Upper lobe of right lung (tissue), 1 donor: ENCODE measurements at places on chromosomes 1 and 21. TPM values are rescaled to one million over a fixed set of nuclear protein-coding genes. Genes with fewer than 3 reads are reported as not detected.

AGMAT gene
- not detected for total RNA-seq

CCDC17 gene
- 5.0 TPM for total RNA-seq

SAMD13 gene
- total RNA-seq, result 1.6 TPM

INAVA gene
- total RNA-seq, result 9.0 TPM

- DNase-seq, result no peak
Measured at GRCh38 chr1:70331962-70332361, 22.6 kb downstream of the ANKRD13C start.

DNA sequence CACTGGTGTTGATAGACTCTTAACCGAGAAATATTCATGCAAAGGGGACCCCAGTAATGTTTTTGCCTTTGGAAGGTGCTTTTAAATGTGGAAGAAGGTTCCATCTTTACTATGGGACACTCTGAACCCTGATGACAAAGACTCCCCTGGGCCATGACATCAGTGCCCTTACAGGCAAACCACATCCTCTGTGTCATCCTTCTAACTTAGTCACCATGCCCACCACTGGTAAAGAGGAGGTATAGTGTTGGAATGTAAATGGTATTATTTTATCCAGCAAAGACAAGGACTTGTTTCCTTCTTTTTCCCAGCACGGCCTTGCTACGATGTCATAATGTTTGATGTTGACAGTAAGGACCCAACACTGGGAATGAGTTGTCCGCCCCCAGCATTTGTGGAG, 12.6 kb downstream of the METTL13 start:
- no peak for DNase-seq

- DNase-seq, result no peak
Measured at GRCh38 chr1:196651637-196652215, at the start of gene CFH. Gene CFH, plus strand, starts transcription at chr1:196652043. Its CDS starts 75 bp downstream, at chr1:196652118.

GRCh38 chr1:80047791-80048190, 1041.3 kb upstream of the ADGRL4 start:
- no peak for DNase-seq

GRCh38 chr1:236090741-236091147, 25.9 kb upstream of the NID1 start:
- no peak for DNase-seq

DNA sequence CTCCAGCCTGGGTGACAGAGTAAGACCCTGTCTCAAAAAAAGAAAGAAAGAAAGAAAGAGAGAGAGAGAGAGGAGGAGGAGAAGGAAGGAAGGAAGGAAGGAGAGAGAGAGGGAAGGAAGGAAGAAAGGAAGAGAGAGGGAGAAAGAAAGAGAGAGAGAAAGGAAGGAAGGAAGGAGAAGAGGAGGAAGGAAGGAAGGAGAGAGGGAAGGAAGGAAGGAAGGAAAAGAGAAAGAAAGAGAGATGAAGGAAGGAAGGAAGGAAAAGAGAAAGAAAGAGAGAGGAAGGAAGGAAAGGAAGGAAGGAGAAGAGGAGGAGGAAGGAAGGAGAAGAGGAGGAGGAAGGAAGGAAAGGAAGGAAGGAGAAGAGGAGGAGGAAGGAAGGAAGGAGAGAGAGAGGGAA, 82.2 kb upstream of the ATP1B1 start:
- DNase-seq, result no peak

DNA sequence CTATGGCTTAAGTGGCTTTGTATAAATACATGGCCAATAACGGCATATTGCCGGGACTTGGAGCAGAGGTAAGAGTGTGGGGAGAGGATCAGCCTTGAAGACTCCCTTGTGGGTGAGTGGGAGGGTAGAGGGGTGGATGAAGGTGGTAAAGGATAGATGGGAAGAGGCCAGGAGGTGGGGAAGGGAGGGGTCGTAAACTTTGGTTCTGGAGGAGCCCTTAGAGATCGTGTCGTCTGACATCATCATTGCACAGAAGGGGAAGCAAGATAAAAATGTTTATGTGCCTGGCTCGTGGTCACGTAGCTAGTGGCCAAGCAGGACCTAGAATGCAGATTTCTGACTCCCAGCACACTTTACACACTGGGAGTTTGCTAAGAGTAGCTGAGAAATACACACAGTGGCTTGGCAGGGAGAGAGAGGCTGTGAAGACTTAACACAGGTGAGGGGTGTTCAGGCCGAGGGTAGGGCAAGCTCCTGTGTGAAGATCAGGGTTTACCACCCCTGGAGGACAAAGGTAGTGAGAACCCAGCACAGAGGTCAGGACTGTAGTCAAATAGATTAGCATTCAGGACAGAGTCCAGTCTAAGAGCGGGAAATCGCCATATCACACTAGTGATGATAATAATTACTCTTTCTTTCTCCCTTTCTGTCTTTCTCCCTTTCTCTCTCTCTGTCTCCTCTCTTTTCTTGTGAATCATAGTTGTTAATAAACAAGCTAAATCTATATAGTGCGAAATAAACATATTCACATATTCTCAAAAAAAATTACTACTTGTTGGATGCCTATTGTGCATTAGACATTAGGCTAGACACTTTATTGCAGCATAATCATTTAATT, 75.5 kb downstream of the LRRC8D start:
- no peak for DNase-seq

DNA sequence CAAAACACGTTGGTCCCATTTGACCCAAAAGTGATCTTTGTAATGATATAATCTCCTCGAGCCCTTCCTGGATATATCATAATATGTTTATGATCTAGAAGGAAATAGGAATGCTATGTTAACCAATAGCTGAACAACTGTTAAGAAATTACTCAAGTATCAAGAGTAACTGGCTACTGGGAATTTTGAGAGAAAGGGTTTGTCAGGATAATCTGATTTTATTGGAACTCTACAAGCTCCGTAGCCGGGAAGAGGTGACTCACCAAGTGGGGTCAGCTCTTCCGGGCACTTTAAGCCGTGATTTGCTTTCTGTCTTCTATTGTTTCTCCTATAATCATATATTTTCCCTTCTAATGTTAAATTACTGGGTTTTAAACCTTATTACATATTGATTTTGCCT, 250.5 kb upstream of the POGK start:
- DNase-seq, result no peak

GRCh38 chr1:116316373-116316772, 56.7 kb upstream of the ATP1A1 start:
- no peak for DNase-seq

DNA sequence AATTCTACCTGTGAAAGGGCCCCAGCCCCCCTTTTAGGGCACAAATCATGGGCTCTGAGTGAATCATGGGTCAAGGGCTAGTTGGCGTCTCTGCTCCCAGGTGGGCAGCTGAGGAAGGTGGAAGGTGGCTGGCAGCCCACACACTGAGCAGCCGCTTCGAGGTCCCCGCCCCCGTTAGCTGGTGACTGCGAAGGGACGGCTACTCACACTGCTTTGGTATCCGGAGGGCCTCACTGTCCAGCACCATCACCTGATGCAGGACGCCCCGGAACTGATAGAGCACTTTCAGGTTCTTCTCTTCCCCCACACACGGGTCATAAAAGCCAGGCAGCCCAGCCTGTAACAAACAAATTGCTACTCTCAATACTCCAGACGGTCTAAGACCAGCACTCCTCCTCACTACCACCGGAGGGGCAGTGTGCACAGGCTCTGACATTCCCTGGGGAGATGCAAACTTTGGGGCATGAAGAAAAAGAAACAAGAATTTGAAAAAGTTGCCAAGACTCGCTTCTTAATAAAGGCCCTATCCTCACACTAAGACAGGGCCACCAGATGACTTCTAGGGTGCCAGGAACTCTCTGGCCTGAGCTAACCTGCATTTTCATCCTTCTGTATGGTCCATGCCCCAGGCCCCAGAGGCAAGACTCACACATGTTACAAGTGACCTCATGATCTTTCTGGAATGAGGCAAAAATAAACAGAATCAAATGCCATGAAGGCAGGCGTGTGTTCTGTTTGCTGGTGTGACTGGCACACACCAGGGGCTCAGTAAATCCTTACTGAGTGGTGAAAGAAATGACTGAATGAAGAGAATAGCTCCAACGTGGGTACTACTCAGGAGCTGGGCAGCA, 11.5 kb downstream of the THAP3 start:
- DNase-seq, result no peak

GRCh38 chr1:56961426-56961825, 4.4 kb downstream of the C8B start:
- DNase-seq, result no peak
